ENCODE measurements at places on chromosomes 6 and 20.
A peak's percentile ranks its signal among the peaks of the same experiment; 100 is the strongest.

- DNase-seq = no peak
Observed at GRCh38 chr6:49766762-49767161, 20.3 kb downstream of the PGK2 start.

DNA sequence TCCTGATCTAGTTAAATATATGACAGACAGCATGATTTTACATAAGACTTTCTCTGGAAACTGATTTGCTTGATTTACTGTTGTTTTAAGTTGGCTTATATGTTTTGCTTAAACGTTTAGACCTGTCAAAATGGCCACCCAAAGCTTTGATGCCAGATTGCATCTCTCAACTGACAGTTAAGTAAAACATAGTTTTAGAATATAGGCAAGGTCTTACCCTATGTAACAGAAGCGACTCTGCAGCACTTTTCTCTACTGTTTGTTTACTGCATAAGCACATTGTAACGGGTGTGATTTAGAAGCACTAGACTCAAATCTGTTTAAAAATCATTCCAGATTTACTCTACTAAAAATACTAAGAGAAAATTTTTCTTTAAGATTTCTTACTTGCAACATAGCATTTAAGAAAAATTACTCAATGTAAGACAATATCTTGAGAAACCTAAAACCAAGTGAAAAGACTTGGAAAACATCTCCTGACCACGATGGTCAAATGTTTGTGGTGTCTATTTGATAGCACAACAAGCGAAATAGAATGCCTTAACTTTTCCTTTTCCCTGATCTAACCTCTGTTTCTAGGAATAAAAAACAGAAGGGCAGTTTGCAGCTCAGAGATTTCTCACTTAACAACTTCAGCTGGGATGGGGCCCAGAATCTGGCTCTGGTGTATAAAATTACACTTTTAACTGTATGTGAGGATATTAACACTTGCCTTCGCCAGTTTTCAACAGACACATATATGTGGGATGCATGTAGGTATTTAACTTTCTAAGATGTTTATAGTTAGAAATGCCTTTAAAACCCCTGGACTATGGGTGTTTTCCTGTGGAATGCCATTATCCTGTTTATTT, 47.4 kb downstream of the AIG1 start:
- peak; percentile 71 for DNase-seq

DNA sequence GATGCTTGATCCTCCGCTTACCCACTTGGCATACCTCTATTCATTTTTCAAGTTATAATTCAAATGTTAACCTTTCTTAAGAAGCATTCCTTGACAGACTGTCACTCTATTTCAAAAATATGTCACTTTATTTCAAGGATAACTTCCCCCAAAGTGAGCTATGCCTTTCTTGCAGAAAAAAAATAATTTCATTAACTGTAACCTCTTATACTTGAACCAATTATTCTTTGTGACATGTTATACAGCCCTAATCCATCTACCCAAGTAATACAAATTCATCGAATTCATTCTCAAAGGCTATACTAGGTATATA, 9.3 kb upstream of the NHSL1 start:
- no peak for DNase-seq

DNA sequence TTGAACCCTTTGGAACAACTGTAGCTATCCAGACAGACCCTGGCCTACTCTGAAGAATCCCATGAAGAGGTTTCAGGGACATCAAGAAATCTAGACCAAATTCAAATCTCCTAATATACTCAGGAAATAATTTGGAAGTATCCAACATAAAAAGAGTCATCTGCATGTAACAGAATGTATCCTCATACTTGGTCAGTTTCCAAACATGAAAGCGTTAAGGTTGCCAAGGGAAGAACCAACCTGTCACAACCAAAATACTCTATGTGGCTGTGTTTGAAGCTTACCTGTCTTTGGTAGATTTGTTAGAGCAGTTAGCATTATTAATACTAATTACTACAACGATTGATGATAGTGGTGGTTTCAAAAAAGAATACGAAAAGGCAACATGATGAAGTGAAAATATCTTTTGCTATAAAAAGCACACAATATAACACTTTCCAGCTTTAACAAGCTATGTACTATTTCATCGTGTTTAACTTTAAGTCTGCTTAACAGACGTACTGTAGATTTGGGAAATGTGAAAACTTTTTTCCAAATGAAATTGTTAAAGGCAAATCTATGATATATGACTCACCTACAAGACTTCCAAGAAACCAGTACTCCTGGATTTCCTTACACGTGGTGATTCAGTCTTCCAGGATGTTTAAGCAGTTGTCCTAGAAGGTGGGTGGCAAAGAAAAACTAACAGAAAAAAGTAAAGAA, 46.6 kb upstream of the ENPP1 start:
- peak; percentile 80 for DNase-seq

- DNase-seq = peak; percentile 28
Observed at GRCh38 chr20:31968291-31969126, 558 bp downstream of the XKR7 start.

- DNase-seq = no peak
Observed at GRCh38 chr6:63154535-63154934, 56.7 kb upstream of the FKBP1C start.

DNA sequence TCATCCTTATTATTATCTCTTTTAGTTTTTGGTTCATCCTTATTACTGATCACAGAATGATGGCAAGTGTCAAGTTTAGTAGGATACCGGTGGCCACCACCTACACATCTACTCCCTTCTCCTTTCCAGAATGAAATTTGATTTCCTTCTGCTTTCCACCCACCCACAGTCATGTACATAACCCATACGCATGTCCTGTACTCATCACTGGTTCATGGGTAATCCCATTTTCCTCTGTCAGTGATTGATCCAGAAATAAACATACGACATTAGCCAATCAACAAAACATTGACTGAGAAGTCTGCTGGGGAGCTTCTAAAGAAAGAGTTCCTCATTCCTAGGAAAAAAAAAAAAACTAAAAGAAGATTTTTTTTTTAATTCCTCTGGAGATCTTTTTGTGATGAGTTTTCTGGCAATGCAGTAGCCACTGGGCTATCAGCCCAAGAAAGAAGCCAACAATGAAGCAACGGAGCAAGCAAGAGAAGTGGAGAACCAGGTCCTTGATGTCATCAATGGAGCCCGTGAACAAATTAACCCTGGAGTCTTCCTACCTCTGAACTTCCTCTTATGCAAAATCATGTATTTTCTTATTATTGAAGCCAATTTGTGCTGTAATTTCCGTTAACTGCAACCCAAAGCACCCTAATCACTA, 127.8 kb downstream of the TASP1 start:
- DNase-seq = no peak

DNA sequence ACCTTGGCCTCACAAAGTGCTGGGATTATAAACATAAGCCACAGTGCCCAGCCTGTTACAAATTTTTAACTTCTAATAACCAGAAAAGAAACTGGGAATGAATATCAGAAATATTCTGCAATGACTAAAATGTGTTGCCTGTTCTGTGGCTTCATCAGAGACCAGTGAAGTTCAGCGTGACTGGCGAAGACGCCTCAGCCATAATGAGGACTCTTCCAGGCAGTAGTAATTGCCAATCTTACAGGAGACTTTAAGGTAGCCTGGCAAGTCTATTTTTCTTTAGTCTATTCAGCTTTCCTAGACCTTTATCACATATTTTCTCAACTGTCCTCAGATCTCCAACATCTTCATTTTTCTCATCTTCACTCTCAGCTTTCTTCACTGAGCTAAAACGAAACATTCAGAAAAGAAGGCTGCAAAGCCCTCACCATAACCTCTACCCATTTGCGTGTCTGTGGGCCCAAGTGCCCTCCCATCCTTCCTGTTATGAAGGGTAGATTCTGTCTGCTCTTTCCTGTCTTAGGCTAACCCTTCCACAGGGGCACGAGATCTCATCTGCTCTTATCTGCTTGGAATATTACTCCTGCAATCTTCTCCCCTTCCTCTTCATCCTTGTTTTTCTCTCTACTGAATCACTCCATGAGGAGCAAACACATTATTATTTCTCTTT, 42.0 kb upstream of the OLIG3 start:
- DNase-seq = no peak

DNA sequence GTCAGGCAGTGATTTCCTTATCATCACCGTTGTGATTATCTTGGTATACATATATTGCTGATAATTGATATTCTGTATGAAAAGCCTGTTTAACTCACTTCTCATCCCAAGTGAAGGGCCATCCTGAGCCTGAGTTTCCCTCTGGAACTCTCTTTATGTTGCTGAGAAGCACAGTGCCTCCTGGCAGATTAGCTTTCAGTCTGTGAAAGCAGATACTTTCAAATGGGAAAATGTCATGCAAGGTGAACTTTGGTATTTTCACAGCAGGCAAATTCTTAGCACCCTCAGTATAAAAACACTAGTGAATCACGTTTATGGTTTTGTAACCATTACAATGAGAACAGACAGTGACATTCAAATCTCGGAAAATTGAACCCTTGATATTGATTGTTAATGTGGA, 151.6 kb downstream of the PRIM2 start:
- peak; percentile 59 for DNase-seq

DNA sequence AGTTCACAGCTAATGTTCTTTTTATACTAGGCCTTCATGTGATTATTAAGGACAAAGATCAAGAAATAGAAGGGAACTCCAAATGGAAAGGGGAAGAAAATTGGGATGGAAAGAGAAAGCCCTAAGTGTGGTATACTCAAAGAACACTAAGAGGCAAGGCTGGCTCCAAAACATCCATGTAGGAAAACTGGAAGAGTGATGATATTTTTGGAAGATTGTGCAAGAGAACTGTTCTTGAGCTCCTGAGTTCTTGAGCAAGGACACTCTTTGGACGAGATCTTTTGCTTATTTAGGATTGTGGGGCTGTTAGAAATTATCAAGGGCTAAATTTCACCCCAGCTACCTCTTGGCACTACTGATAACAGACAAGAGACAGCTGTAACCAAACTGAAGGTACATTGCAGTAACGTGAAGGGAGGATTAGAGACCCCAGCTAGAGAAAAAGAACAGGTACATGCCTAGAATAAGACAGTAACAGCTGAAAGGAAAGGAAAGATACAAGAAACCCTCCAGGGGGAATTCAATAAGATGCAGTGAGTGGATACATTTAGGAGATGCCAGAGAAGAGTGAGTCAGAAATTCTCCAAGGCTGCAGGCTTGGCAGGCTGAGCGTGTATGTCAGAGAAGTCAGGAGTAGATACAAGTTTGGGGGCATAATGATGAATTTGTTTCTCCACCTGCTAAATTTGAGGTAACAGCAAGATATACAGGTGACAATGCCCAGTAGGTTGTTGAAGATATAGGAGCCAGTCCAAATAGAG, 69.7 kb downstream of the CBLN4 start:
- no peak for DNase-seq

GRCh38 chr6:125804264-125804663, 13.5 kb downstream of the NCOA7 start:
- no peak for DNase-seq

- DNase-seq = peak; percentile 46
Observed at GRCh38 chr6:74946961-74947360, 258.9 kb downstream of the COL12A1 start.

All from LHCN-M2 (cell line).